ENCODE measurements at places on chromosomes 1 and 21.

DNA sequence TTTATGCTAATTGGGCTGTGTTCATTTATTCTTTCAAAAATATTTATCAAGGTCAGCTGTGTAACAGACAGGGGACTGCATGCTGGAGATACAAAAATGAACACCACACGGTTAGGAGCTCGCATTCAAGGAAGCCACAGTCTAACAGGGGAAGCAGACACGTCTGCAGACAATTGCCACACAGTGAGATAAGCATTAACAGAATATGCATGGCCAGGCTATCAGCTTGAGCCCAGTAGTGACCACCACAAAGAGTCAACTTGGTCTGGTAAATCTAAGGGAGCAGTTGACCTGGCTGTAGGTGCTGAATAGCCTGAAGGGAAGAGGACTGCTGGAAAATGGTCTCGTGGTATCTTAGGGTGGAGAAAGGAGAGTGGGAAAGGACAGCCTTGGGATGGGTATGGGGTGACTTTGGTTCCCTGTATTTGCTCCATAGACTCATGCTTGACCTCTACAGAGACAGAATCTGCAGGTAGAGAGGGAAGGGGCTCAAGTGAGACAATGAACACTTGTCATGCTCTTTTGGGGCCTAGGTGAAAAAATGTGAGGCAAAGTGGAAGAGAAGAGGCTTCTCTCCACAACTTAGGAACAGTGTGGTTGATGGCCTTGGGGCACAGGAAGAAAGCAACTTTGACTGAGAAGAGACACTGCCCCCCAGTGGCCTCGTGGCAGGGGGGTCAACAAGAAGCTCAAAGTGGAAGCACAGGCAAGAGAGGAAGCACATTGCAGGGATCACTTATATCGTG is 7.6 kb upstream of the NPL start:
- DNase-seq, result peak; percentile 92

DNA sequence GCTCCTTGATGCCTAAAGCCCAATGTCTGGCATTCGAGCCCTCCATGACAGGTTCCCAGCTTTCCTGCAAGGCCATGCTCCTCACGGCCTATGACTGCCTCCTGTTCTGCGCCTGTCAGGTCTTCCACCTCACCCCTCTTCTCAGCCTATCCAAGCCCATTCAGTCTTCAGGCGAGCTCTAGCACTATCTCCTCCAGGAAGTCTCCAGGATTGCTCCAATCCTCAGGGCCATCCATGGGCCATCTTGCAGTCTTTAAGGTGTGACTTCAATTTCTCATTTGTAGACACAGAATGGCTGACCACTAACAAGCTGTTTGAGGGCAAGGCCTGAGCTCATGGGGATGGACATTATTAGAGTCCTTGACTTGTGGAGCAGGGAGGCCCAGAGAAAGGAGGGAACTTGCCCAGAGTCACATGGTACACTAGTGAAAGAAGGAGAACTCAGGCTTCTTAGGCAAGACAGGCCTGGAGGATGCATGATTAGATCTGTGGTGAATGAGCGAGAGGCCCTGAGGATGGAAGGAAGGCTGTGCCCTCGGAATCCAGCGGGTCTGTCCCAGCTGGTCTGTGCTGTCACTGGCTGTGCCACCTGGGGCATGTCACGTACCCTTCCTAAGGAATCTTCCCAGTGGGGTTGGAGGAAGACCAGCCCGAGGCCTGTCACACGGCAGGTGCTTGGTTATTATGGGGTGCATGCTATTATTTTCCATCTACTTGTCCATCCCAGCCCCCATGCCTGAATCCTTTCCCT is 1.2 kb upstream of the ACOT11 start:
- DNase-seq, result no peak

- no peak for DNase-seq
Measured at GRCh38 chr1:86061551-86061990, 95.0 kb downstream of the COL24A1 start.

DNA sequence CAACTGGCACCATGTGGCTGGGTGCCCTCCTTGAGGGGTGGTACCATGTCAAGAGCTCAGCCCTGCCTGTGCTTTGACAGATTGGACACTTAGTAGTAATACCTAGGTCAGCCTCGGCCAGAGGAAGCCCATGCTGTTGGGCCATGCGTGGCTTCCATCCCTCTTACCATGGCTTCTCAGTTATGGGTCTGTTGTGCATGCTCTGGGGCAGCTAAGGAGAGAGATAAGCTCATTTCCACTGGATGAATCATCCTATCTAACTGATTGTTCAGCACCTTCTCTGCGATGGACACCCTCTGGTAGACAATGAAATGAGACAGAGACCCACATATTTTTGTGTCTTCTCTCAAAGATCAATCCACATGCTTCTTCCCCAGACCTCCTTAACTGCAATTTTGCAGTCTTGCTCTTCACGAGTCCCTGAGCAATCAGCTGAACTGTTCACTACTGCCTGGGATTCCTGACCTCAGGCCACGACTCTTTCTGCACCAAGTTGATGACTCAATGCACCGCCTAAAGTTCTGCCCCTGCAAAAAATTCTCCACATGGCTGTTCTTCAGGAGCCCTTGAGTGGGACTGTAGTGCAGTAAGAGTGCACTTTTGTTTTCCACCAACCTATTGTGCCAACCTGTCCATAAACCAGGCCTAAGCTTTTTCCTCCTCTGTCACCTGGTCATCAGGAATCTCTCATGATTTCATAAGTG is 6.9 kb upstream of the TRIM62 start:
- no peak for DNase-seq

- DNase-seq, result no peak
Measured at GRCh38 chr1:239823852-239824251, 267.8 kb upstream of the FMN2 start.

DNA sequence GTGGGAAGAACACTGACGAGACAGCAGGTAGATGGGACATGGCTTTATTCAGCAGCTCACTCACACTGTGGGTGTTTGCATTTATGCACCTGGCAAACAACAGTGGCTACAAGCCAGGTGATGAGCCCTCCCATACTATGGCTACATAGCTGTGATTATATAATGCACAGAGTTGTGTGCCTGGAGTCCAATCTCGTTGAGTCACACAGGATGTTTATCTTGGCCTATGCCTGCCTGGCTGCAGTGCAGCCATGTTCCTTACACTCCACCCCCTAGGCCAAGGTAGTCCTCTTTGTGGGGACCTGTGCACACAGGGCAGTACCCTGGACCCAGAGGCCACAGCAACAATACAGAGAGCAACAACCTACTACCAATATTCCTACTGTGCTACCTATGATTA is 1643.8 kb downstream of the MRPL39 start:
- peak; percentile 37 for DNase-seq

DNA sequence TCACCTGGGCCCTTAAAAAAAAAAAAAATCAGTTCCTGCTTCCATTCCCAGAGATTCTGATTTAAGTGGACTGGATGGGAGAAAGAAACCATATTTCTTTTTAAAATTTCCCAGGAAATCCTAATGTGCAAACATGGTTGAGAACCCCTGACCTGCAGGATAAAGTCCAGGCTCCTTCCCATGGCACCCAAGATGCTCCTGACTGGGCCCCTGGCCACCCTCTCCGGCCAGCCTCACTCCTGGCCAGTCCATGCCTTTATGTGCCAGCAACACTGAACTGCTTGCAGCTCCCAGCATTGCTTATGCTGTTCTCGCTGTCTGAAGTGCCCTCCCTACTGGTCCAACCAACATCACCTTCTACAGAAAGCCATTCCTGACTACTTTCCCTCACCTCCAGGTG is 93.9 kb downstream of the TEX35 start:
- DNase-seq, result no peak

All from NCI-H1092 treated with DMSO at 0.1 percent for 48 hours (cell line).